Left lobe of liver (tissue), 2 donors: ENCODE measurements at places on chromosomes 7 and 10.
A peak's percentile ranks its signal among the peaks of the same experiment; 100 is the strongest.

GRCh38 chr7:34136698-34137097 is 231.4 kb downstream of the BMPER start:
- no peak for DNase-seq

- DNase-seq: peak; percentile 47
Observed at GRCh38 chr10:48439581-48440041, 133.1 kb downstream of the MAPK8 start.

- DNase-seq: no peak
Observed at GRCh38 chr7:45515346-45515745, 58.8 kb upstream of the ADCY1 start.

DNA sequence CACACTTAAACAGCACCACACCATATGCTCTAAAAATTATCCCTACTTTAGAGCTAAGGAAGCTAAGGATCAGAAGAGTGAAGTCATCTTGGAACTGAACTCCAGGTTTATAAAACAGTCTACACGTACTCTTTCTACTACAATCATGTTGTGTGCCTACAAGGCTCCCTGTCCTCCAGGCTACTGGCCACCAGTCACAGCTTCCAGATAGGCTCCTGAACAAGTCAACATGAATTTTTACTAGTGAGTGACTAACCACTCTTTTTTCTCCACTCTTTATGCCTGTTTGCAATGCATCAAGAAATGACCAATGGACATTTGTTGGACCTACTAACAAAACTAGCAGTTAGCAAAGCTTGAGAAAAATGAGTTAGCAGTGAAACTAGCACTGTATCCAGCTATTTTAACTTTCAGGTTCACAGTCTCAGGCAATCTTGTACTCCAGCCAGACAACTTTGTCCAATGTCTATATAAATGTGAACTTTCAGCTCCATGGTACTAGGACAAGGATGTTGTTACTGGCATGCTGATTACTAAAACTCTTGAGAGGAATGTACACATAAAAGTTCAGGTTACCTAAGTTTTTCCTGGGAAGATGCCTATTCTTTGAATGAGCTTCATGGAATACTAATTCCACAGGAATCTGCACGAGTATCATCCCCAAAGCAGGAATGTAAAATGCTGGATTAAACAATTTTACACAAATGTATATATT is 180.0 kb downstream of the BTAF1 start:
- DNase-seq: peak; percentile 46

GRCh38 chr7:130079846-130080394 is 9.6 kb downstream of the KLHDC10 start:
- no peak for DNase-seq

DNA sequence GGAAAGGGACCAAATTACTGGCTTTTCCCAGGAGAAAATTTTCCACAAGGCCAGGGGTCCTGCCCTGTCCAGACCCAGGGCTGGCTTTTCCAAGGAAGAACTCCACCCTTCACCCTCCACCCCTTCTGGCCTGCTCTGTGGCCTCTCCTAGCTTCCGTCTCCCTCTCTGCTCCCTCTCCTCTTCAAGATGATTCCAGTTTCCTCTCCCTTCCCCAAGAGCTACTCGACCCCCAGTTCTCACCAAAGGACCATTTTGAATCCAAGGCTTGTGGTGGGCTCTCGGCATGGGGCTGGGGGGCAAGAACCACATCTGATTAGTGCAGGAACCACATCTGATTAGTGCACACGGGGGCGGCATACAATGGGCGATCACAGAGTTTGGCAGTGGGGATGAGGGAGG is 7.7 kb downstream of the CHAT start:
- DNase-seq: no peak

GRCh38 chr7:100667331-100668068 is 6.0 kb upstream of the GNB2 start:
- DNase-seq: no peak

DNA sequence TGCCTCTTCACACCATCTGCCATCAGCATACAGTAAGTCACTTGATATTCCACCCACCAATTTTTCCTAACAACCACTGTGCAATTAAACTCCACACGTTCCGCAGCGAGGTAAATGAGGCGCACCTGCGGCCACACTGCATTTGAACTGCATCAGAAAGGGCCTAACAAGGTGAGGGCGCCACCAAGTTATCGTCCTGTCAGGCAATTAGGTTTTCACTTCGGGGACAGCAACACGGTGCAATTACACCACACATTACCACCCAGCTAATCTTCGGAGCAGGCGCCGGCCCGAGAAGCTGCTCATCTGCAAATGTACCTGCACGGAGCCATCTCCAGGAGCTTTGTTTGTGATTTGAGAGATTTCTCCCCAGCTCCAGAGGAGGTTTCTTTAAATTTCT is 84.4 kb downstream of the EBF3 start:
- DNase-seq: no peak

DNA sequence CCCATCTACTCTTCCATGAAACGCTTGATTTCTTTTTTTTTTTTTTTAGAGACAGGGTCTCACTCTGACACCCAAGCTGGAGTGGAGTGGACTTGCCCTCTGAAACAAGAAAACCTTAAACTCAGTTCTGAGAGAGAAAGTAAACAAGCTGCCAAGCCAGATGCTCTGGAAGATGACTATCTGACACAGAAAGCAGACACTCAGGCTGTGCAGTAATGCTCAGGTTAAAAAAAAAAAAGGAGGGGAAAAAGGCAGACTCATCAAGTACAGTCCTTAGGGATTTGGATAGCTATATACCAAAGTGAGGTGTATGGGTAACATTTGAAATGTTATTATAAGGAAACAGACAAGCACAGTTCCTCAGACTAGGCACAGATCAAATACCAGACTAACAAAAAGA is 80.5 kb downstream of the IDE start:
- DNase-seq: no peak

DNA sequence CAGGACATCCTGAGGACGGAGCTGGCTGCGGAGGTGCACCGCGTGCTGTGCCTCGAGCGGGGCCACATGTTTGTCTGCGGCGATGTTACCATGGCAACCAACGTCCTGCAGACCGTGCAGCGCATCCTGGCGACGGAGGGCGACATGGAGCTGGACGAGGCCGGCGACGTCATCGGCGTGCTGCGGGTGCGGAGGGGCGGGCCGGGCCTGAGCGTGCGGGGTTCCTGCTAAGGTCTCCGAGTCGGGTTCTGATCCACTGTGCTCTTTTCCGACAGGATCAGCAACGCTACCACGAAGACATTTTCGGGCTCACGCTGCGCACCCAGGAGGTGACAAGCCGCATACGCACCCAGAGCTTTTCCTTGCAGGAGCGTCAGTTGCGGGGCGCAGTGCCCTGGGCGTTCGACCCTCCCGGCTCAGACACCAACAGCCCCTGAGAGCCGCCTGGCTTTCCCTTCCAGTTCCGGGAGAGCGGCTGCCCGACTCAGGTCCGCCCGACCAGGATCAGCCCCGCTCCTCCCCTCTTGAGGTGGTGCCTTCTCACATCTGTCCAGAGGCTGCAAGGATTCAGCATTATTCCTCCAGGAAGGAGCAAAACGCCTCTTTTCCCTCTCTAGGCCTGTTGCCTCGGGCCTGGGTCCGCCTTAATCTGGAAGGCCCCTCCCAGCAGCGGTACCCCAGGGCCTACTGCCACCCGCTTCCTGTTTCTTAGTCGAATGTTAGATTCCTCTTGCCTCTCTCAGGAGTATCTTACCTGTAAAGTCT is 10.4 kb downstream of the ATG9B start:
- no peak for DNase-seq

GRCh38 chr10:99232360-99232999 is 3.2 kb downstream of the HPSE2 start:
- no peak for DNase-seq

DNA sequence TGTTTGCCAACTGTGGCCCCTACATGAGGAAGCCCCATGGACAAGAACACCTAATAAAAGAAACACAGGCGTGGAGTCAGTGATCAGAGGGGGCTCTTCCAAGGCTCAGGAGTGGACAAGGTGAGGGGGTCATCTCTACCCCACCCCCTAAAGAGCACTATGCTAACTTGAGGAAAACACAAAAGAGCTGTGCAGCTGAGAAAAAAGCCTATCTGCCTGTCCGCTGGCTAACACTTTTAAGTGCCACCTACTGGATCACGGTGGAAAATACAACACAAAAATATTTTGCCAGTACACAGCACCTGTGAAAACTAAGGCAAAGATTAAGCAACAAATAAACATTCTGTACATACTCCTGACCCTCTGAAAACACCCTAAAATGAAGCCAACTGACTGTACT is 53.1 kb upstream of the COBL start:
- no peak for DNase-seq

DNA sequence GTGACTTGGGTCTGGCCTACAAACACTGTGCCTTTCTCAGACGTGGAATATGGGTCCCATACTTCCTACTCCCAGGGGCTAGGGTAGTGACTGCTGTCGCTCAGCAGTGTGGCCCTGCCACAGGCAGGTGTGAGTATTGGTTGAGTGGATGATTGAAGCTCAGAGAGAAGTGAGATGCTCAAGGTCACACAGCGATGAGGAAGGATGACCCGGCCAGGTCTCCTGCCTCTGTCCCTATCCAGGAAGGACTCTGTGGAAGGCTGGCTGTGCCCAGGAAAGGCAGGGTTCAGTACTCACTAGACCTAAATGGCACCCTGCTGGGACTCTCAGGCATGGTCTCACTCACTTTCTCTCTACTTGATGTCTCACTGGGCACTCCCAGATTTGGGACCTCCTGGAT is 2.8 kb downstream of the PRF1 start:
- no peak for DNase-seq

DNA sequence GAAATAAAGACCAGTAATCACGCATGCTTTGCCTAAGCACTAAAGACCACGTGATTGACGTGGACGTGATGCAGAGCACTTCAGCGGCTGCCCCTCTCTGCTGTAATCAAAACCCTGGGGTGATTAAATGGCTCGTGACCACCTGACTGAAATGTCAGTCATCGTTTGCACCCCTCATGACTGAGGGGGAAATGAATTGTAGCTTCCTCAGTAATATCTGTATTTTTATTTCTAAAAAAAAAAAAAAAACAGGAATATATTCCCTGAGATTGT is 148.1 kb upstream of the RSU1 start:
- DNase-seq: no peak

DNA sequence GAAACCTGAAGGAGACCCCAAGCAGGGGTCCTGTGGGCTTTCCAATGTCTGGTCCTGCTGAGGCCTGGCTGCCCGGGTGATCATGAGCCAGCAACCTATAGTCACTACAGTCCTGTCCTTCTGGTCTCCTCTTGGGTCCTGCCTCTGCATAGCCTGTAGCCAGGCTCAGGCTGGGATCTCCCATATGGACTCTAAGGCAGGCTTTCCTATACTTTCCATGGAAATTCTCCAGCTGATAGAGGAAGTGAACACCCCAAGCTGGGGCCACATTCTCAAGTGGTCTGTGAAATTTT is 26.4 kb downstream of the ANXA8 start:
- no peak for DNase-seq

- no peak for DNase-seq
Observed at GRCh38 chr10:44899450-44900080, 11.6 kb upstream of the TMEM72 start.

DNA sequence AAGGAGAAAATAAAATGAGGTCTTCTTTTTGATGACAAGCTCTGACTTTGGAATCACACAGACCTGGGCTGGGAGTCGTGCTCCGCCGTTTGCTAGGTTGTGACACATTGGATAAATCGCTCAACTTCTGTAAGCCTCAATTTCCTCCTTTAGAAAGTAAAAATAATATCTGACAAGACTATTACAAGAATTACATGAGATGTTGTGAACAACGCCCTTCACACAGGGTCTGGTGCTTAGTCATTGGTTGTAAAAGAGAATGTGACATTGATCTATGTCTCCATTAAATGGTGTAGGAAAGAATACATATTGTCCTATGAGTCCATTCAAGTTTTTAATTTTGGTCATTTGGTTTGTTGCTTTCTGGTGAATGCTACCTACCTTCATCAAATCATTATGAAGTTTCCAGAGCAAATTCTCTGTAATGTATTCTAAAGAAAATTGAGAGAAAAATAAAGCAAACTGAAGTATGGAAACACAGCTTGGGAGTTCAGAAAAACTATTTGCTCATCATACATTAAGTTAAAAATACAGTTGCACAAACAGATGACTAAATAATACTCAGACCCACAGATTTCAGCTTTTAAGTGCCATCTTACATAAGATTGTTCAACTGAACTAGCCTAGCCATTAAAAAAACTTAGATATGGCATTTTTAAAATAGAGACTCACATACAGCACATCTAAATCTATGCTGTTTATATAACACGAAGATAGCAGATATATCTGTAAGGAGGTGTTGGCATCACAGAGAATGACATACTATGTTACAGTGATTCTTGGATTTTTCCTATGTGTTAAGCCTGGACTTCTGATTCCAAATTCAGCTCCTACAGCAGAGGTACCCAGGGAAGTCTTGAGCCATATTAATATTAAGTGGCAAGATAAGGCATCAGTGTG is 12.3 kb upstream of the ADRB1 start:
- no peak for DNase-seq

DNA sequence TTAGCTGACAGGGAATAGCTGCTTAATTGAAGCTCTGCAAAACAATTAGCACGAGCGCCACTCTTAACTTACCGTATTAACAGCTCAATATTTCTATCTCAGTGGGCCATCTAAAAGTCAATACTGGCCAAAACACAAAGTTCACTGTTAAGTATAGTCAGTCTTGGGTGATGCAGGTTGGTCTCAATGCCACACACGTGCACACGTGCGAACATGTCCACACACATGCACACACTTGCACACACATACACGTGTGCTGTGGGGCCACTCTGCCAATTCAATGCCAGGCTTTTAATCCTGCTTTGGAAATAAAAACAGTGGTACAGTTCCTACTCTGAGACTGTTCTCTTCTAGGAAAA is 105.1 kb downstream of the GRB10 start:
- peak; percentile 61 for DNase-seq

- no peak for DNase-seq
Observed at GRCh38 chr7:37009125-37009675, 284.9 kb upstream of the AOAH start.

DNA sequence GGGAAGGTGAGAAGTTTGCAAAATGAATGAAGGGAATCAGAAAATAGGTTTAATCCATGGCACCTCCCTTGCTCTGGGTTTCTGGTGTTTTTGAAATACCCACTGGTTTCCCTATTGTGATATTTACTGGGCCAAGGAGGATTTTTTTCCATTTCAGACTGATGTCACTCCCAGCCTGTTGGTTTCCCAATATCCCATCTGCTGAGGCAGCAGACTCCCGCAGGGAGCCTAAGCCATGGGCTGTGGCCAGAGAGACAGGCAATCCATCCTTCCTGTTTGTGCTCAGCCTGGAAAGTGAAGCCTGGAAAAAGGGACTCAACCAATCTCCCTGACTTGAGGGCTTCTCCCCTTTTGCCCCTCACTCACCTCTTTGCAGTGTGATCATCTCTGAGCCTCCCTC is 22.8 kb downstream of the FAM107B start:
- DNase-seq: no peak

- no peak for DNase-seq
Observed at GRCh38 chr7:48173756-48174382, 2.6 kb downstream of the ABCA13 start.

- no peak for DNase-seq
Observed at GRCh38 chr10:80492848-80493521, 38.9 kb downstream of the TSPAN14 start.

GRCh38 chr10:98567391-98568133 is 120.8 kb upstream of the HPS1 start:
- no peak for DNase-seq
